ENCODE measurements at places on chromosomes 6 and 20. TPM values are rescaled to one million over a fixed set of nuclear protein-coding genes. Genes with fewer than 3 reads are reported as not detected.
A peak's percentile ranks its signal among the peaks of the same experiment; 100 is the strongest.

DNA sequence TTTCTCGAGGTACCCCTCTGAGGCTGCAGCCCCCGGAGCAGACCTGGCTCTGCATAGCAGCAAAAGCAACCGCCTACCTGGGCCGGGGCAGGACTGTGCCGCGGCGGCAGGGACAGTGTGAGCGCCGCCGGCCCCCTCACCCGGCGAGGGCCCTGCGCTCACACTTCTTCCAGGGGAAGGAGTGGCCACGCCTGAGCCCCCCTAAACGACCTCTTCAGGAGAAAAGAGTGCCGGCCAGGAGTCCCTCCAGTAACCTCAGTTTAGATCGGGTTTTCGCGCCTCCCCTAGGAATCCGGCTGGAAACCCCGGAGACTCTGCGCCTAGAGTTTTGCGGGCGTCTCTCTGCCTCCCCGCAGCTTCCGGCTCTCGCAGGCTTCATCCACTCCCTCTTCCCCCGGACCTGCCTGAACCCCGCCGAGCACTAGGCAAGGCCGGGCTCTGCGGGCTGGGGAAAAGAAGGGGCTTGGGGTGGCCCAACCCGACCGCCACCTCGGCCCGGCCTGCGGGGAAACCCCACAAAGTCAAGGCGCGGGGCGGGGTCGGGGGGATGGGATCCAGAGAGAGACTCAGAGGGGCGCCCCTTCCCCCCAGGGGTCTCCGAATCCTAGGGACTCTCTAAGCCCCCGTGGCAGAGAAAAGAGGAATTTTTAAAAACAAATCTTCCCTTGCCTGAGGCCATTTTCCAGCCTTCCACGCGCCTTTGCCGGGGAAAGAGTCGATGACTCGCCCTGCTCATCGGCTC is 558 bp downstream of the LINC00237 start:
- DNase-seq, result no peak

DNA sequence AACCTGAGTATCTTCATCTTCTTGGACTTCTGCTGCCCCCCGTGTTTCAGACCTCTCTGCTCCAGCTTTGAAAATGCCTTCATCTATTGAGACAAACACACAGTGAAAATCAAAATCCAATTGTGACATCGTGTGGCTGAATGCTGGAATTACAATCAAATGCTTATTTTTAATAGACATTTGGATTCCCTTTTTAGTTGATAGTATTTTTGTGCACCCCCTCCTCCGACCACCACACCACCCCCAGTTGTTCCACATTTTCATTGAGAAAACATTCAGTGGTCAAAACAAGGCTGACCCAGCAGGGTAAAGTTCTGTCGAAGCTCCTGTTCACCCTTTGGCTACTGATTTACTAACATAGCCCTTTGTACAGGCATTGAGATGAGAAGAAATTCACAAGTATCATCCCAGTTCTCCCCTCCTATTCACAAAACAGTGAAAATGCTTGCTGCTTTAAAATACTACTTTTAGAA is 79.0 kb downstream of the NRSN1 start:
- peak; percentile 39 for DNase-seq

- DNase-seq, result no peak
These were observed 29.4 kb upstream of the TPD52L1 start for GRCh38 chr6:125124049-125124669.

DNA sequence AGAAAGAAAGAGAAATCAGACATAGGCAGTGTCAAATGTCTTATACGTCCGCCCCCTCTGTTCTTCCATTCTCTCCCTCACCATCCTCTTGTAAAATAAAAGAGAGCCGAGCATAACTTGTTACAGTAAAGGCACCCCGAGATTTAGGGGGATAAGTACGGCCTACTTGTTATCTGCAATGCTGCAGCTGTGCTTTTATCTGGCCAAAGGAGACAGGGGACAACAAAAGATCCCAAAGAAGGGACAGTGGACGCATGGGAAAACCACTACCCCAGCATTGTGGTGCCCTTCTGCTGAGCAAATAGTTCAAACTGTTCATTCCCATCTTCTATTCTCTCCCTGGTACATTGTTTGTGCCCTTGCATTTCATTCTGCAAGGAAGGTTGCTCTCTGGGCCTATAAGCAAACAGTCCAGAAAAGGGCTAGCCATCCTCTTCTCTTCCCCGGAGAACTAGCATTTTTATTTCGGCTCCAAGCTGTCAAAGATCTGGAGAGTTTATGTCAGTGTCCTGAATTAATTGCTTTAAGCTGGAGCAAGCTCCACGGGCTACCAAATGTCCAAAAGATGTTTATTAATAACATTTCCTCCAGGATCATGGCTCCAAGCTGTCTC is 22.3 kb downstream of the FOXA2 start:
- no peak for DNase-seq

GRCh38 chr6:33203443-33204164 is 851 bp upstream of the HSD17B8 start:
- no peak for DNase-seq

- no peak for DNase-seq
These were observed 8.5 kb downstream of the CD164 start for GRCh38 chr6:109373762-109374161.

GRCh38 chr20:11331096-11331495 is 586.6 kb upstream of the BTBD3 start:
- no peak for DNase-seq

DNA sequence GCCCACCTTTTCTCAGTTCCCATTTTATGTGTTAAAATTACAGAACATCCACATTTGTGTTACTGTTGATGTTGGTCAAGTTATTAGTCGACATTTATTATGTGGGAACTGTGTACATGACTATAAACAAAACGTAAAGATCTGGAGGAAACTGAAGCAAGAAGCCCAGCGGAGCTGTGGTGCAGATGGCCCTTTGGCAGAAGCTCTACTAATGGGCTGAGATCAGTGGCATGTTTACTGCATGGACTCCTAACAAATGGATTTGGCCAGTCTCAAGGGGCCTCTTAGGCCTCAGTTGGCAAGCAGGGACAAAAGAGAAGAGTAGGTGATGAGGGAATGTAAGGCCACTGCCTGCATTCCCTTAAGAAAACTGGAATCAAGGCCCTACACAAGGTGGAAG is 282.1 kb upstream of the TCF21 start:
- no peak for DNase-seq

- no peak for DNase-seq
These were observed 500.4 kb upstream of the CHD6 start for GRCh38 chr20:42118409-42119125.

DNA sequence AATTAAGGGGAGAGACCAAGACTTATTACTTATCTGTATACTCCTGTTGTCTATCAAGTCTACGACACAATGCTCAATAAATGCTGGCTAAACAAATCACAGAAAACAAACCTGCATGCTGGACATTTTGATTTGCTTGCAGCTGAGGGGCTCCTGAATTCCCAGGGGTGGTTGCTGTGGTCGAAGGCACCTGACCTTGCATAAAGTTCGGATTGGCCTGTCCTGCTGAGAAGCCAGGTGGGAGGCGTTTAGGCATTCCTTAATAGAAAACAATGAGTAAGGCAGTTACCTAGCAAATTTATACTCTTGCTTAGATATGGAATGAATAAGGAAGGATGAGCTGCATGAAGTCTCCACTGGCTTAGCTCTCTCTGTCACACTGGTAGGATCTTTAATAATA is 50.5 kb downstream of the TP53INP2 start:
- no peak for DNase-seq

- no peak for DNase-seq
These were observed 3.7 kb upstream of the MMP9 start for GRCh38 chr20:46004889-46005473.

- DNase-seq, result no peak
These were observed 146.3 kb downstream of the JARID2 start for GRCh38 chr6:15392182-15392581.

DNA sequence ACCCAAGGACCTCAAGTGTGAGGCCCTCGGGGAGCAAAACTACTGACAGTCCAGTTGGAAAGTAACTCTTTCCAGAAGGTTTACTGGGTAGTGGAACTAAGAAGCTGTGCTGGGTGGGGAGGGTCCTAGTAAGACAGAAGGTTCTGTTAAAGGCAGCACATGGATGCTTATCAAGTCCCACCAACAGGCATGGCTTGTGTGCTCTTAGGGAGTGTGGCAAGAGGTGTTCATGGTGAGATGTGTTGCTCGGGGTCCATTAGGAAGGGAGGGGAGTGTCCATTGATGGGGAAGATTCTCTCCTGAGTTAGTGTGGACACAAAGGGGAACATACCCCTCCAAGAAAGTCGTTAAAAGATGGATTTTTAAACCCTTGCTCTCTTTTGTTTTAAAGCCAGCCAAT is 120.6 kb downstream of the LY86 start:
- DNase-seq, result no peak

DNA sequence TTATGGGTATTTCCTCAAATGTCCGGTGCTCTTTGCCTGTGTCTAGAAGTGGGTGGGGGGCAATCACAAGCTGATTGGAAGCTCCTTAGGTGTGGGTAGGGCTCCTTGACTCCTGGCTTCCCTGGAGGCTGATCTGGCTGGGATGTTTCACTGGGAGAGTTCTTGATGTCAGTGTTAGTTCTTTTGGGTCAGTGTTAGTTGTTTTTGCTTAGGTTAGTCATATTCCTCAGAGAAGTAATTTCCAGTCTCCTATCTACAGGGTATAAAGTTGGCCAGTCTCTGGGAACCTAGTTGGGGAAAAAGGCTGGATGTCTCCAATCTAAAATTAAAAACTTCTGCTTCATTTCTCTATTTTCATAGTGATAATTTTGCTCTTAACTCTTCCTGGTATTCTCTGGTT is 23.6 kb downstream of the CDC5L start:
- no peak for DNase-seq

DNA sequence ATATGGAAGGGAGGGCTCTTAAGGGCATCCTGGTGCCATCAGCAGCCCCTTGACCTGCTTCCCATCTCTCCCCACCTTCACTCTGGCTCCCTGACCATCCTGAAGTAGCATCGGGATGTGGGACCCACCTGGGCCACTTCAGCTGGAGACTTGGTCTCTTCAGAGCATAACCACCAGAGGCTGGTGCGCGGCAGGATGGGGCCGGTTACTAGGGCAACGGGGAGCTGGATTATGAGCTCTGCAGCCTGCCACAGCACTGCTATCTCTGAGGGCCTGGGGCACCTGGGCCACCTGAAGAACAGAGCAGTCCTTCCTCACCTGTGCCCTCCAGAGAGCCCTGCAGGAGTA is 79.7 kb downstream of the SYNJ2 start:
- DNase-seq, result no peak

- DNase-seq, result no peak
These were observed 218.2 kb upstream of the RNF24 start for GRCh38 chr20:4233520-4233919.

GRCh38 chr20:50729901-50730764 is 1.2 kb upstream of the PARD6B start:
- DNase-seq, result no peak

DNA sequence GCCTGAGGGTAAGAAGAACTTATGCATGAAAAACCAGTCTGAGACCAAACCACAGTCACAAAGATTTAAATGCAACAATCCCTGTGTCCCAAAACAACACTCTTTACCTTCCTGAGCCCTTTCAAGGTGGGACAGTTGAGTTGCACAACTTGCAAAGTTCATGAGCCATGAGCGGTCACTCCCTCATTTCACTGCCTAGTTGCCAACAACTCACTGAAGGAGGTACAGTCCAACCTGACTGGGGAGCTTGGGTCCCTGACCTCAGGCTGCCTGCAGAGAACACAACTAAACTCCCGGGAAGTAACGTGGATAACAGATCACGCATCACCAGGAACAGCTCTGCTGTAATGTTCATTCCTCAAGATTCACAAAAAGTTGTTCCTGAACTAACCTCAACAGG is 69.4 kb downstream of the MBOAT1 start:
- DNase-seq, result no peak

DNA sequence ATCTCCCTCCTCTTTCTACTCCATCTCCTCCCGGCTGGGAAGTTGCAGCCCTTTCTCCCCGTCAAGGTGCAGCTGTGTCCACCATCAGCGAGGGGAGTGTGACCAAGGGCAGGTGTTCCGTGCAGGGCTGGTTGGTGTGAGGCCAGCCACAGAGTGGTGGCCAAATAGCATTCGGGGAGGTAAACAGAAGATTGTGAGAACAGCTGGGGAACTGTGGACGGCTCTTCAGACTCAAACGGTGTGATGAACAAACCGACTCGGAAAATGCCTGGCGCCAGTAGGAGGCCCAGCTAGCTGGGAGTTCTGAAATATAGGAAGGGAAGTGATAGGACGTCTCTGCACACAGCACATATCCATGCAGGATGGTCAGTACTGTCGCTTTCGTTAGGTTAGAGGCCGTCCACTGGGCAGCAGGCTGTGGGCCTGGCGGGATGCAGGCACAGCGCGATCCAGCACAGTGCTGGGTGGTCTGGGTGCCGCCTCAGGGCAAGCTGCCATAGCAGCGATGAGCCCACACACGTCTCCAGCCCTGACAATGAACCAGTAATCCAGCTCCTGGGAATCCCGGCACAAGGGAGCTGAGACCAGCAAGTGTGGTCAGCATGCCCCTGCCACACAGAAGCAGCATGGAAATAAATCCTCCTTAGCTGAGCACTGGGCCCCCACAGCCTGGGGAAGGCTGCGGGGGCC is 258.1 kb downstream of the TAF4 start:
- DNase-seq, result no peak

GRCh38 chr20:58550275-58551059 is 35.3 kb upstream of the APCDD1L start:
- no peak for DNase-seq

DNA sequence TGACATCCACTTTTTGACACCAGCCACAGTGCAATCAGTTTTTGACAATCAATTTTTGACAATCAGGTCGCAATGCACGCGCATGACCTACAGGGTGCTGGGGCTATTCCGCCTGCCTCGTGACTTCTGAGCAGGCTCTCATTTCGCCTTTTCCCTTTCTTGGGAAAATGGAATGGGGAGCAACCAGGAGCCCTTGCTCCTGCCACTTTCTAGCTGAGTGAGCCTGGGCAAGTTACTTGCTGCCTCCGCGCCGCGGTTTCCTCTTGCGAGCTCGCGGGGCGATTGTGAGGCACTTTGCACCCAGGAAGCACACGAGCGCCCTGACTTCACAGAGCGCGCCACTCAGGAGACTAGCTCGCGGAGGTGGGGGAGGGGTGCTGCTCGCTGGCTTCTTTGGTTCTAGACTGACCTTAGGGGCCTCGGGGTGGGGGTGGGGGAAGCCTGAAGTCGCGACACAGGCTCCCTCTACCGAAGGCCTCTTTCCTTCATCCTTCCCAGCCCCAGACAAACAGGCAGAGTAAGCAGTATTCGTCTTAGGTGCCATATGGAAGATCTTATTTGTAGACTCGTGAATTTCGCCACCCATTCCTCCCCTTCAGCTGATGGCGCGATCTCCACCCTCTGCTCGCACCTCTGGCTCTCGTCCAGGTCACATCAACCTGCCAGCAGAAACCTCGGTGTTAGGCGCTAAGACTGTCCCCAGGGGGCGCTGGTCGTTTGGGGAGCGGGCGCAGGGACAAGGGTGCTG is 4.6 kb downstream of the TP53TG5 start:
- DNase-seq, result no peak

GRCh38 chr6:147170269-147170668 is 33.9 kb upstream of the STXBP5 start:
- no peak for DNase-seq

The BHLHE23 gene
- not detected for total RNA-seq

The MAS1 gene
- total RNA-seq, result not detected

The UBE2V1 gene
- 139 TPM for total RNA-seq

The C6orf58 gene
- not detected for total RNA-seq

The FAM217A gene
- not detected for total RNA-seq

The GSTA3 gene
- total RNA-seq, result not detected

The CDH4 gene
- 11.9 TPM for total RNA-seq

The PDE7B gene
- total RNA-seq, result 37.7 TPM

The GJA1 gene
- total RNA-seq, result 232 TPM

The TENT5A gene
- total RNA-seq, result 1.6 TPM

The TUBB2B gene
- total RNA-seq, result 29.7 TPM

The ABHD16B gene
- total RNA-seq, result not detected
